ENCODE measurements at places on chromosomes 5 and 9.

DNA sequence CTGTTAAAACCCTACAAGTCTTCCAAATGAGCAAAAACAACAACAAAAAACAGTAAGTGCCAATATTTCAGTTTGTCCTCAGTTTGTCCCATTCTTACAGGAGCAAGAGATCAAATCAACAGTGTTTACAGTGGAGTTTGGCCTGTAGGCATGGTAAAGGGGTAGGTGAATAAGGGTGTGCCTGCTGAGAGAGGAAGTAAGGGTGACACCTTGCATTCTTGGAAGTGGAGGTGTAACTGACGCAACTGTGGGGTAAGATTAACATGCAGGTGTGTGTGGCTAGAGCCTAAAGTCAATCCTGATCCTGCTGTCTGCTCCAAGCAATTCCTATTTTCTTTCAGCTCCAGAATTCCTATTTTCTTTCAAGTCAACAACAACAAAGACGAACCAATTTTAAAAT lies 43.4 kb downstream of the PFDN1 start:
- no peak for DNase-seq

- peak; percentile 93 for DNase-seq
Measured at GRCh38 chr5:138180183-138180782, 1.4 kb downstream of the KIF20A start.

DNA sequence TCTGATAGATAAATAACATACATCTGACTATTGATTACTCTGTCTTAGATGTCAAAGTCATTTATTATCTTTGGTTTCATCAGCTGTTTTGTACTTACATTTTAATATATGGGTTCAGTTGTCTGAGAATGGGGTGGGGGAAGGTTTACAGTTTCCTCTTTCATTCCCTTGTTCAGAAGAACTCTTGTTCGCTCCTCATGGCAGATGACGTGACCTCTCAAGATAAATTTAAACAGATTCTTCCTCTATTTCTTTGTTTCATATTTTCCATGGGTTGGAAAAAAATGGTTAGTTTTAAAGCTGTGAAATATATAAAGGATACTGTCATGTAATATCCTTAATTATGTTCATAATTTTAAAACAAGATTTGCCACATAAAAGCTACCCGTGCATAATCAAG lies 61.4 kb downstream of the TSSK1B start:
- DNase-seq = no peak

DNA sequence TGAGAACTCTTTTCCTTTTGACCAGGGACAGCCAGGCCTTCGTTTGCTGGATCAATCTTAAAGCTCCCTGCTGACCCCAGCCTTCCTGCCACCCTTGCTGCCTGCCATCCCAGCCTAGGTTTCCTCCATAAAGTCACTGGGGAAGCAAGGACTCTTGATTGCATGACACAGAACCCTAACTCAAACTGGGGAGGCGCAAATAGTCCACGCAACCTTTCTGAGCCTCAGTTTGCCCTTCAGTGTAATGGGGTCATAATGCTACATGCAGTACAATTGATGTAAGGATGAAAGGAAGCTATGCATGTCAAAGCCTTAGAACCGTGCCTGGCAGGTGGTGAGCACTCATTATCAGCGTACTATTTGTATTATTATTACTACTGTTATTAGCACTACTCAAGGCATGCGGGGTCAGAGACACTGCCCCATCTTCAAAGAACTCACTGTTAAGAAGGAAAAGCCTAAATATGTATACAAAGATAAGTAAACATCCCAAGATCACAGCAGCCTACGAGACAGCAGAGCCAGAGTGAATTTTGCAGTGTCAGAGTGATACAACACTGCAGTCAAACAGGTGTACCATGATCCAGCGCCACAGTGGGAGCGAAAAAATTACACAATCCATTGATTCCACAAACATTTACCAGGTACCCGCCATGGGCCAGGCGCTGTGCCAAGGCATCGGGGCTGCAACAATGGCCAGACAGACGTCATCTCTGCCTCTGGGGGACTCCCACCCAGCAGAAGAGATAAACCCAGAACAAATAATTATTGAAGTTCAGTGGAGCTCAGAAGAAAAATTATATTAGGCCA lies 16.9 kb upstream of the CPLX2 start:
- no peak for DNase-seq

GRCh38 chr9:11973011-11973410 lies 720.2 kb upstream of the TYRP1 start:
- DNase-seq = no peak

DNA sequence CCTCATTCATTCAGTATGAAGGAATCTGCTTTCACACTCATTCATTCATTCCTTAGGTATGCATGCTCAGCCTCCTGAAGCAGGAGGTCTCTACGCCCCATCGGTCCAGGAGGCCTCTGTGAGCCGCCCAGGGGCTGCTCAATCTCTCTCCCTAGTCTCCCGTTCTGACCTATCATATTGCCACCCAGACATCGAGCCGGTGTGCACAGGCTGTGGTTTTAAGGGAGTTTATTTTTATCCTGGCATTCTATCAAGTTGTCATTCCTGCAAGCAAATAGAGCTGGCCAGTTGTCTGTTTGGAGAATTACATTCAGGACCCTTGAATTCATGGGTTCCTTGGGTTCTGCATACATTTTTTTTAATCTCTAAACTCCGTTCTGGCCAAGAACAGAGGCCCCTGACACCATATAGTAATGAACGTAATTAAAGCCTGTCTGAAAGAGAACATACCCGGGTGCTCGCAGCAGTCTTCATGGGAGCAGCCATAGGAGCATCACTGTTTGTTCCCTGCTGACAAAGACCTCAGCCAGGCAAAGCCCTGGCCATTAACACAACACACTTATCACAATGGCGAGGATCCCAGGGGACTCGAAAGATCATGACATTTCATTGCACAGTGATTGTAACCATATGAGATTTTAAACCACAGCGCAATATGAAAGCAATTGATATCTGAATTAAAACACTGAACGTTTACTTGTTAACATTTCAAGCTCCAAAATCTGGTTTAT lies 80.9 kb downstream of the ADAMTS16 start:
- DNase-seq = no peak

DNA sequence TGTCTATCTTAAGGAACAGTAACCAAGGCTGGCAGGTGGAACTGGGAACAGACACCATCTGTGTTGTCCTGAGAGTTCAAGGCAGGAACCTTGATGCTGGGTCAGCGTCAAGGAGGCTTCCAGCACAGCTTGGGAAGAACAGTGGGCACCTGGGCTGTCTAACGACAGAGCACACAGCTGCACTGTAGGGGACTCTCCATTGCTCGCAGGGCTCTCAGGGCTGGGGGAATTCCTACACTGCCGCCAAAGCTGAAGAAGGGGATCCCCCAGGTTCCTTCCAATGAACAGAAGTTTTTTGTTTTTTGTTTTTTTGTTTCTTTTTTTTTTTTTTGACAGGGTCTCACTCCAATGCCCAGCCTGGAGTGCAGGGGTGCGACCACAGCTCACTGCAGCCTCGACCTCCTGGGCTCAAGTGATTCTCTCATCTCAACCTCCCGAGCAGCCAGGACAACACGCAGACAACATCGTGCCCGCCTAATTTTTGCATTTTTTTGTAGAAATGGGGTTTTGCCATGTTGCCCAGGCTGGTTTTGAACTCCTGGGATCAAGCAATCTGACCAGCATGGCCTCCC lies 81.9 kb downstream of the PTPN3 start:
- DNase-seq = no peak

- DNase-seq = no peak
Measured at GRCh38 chr9:123115146-123115913, 81.9 kb downstream of the GPR21 start.

- no peak for DNase-seq
Measured at GRCh38 chr9:14466828-14467227, 152.9 kb upstream of the NFIB start.

DNA sequence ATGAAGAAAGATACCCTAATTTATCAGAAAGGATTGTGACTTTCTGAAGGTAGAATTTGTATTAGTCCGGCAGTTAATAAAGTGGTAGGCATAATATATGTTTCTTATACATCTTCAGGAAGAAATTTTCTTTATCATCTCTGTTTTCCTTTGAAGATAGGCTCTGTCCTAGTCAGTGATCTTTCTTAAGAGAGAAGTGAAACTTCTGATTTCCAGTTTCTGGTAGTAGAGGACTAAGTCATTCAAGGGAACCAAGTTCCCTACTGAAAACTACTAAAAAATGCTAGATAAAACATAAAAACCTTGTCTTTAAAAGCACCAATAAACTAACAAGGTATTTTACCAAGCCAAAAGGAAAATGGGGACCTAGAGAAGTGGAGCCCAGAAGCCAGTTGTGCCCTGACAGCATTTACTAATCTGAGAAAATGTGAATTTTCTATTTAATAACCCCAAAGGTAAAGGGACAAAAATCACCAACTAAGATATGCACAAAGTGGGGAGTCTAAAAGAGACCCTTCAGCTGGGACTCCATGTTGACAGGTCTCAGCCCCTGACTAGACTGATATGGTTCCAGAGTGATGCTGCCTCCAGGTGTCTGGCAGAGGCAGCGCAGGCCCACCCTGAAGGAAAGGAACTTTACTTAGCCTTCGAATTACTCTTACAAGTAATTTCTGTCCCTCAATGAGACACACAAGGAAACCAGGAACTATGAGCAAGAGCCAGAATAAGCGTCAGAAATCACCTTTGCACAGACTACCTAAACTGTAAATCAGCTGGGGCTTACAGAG lies 72.7 kb downstream of the FAM78A start:
- DNase-seq = peak; percentile 44

GRCh38 chr5:142811866-142812557 lies 41.8 kb downstream of the ARHGAP26 start:
- DNase-seq = no peak

DNA sequence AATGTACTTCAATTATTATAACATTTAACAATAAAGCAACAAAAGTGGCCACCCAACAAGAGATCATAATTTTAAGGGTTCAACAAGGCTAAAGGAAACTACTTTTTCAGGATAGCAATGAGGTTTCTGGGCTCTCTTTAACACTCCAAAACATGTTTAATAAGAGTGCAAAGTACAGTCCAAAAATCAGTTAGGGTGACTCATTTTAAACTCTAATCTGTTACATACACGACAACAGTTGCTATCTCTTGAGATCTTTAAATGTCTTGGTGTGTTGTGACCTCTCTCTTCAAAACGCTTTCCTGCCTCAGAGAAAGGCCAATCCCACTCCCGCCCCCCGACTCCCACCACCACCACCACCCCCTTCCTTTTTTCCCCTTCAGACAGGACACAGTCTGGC lies 11.5 kb downstream of the NFIB start:
- DNase-seq = no peak

DNA sequence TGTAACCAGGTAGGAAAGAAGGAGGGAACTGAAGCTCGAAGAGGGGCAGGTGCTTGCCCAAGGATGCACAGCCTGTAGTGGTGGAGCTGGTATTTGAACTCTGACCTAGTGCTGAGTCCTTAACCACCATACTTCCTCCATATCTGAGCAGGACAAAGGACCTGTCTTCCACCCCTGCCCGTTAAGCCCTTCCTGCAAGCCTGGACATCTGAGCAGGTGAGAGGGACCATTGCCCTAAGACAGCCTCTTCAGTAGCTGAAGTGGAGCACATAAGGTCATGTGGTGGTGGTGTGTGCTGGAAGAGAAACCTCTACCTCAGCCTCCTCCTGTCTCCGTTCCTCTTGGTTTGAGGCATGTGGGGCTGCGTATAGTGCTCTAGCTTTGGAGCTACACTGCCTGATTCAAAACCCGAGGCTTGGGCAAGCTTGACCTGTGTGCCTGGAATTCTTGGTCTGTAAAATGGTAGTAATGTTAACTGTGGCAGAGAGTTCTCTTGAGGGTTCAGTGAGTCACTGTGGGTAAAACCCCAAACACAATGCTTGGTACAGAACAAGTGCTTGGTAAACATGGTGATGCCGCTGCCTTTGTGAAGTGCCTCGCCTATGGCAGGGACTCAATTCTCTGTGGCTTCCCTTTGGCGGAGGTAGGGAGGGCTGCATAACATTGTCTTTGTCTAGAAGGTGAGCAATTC lies 7.4 kb downstream of the GALNT10 start:
- peak; percentile 54 for DNase-seq

- no peak for DNase-seq
Measured at GRCh38 chr5:159018855-159019254, 80.9 kb downstream of the EBF1 start.

DNA sequence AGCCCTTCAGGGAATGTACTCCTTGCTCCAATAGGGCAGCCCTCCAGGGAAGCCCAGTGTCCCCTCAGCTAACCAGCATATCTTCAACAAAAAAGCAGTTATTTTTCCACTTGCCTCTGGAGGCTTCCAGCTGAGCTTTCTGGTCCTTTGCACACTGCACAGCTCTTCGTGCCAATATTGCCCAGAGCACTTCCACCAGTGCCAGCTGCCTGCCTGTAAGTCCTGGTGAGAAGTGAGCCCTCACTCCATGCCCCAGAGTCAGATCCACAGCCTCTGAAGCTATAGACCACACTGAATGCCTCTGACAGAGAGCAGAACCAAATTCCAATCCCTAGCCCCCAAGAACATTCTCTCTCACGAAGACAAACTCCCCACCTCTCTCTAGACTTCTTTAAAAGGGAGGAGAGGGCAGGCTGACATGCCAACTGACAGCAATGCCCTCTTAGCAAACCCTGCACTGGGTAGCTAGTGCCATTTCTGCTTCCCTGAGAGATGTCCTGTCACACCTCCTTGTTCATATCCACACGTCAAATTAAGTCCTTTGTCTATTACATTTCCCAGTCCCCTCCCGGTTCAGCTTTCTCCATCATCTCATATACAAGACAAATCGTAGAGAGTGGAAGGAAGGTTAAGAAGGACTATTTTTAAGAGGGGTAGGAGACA lies 12.7 kb upstream of the HEXB start:
- DNase-seq = no peak

DNA sequence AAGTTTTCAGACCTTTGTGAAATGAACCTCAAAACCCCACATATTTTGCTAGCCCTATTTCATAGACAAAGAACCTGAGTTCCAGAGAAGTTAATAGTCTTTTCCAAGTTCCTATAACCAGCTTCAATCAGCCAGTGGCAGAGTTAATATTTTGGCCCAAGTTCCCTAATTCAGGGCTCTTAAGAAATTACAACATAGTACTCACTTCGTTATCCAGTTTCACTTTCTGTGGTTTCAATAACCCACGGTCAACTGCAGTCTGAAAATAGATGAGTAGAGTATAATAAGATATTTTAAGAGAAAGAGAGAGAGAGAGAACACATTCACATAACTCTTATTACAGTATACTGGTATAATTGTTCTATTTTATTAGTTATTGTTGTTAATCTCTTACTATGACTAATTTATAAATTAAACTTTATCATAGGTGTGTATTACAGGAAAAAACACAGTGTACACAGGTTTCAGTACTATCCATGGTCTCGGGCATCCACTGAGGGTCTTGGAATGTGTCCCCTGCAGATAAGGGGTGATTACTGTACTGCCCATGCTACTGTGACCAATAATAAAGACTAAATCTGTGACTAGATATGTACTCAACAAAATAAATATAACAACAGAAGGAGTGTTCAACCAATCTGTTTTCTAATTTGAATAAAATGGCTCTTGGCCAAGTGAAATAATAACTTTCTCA lies 9.3 kb upstream of the MYOT start:
- DNase-seq = peak; percentile 78

- DNase-seq = peak; percentile 82
Measured at GRCh38 chr9:123375469-123376132, 19.6 kb downstream of the CRB2 start.

DNA sequence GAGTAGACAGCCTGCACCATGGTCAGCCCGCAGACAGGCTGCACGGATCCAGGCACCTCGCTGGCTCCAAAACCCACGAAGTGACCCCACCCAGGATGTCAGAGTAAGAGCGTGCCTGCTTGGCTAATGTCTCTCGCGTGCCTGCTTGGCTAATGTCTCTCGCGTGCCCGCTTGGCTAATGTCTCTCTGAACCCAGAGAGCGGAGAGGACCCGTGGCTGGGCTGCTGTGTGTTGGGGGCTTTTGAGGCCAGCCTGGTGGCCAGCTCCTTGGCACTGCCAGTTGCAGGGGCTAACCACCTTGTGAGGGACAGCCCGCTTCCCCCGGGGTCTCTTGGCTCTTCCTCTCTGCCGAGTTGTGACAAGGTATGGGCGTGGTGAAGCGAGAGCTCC lies 8.9 kb upstream of the RXRA start:
- no peak for DNase-seq

Measured in hematopoietic multipotent progenitor cell treated with erythropoietin and hydrocortisone succinate and interleukin-3 and kit ligand, for 4 days (in vitro differentiated cells).